ENCODE measurements at places on chromosomes 16 and 17.

DNA sequence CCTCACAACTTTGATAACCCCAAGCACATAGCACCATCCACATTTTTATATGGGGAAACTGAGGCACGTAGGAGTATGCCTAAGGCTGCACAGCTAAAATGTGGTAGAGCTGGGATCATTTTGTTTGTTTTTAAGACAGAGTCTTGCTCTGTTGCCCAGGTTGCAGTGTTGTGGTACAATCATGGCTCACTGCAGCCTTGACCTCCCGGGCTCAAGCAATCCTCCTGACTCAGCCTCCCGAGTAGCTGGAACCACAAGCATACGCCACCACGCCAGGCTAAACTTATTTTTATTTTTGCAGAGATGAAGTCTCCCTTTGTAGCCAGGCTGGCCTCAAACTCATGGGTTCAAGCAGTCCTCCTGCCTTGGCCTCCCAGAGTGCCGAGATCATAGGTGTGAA, 81.0 kb upstream of the GSE1 start:
- no peak for DNase-seq

- DNase-seq, result no peak
Observed at GRCh38 chr17:78241277-78242023, 10.0 kb downstream of the TMEM235 start.

DNA sequence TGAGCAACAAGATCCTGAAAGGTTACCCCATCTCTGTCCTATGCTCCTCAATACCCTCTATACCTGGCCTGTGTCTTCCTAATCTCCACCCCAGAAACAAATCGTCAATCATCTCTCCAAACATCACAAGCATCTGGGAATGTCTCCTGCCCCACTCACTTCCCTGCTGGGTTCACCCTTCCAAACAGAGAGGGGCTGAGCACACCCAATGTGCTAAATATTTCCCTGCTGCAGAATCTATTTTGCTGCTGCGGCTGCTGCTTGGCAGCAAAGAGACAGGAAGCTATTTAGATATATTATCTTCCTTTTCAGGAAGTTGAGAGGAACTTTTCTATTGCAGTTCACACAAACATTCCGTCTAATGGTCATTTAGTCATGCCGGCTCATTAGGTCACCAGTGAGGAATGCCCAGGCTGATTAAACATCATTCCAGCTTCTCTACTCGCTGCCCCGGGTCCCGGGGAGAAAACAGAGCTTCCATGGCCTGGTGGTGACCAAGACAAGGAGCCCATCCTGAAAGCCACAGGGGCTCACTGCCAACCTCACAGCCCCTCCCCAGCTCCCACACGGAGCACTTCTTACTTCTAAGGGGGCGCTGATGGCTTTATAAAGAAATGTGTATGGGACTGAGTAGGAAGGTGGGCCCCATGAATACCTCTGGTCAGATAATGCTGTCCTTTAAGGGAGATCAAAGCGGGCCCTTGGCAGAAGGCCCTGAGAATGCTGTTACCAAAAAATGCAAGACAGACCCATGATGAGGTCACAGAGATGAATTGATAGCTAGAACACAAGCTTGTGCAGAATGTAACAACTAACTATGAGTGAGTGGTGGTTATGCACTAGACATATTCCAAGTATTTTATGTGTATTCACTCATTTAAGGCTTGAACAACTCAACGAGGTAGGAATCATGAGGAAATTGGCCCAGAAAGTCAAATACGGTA, 218.3 kb downstream of the SOX9 start:
- no peak for DNase-seq

GRCh38 chr17:48625495-48626244, 488 bp downstream of the HOXB9 start:
- DNase-seq, result peak; percentile 64

GRCh38 chr16:55834049-55834448, 1.2 kb upstream of the CES1 start:
- DNase-seq, result no peak

- DNase-seq, result no peak
Observed at GRCh38 chr17:11296994-11297393, 56.0 kb downstream of the SHISA6 start.

- peak; percentile 43 for DNase-seq
Observed at GRCh38 chr17:35766903-35767510, 6.3 kb downstream of the C17orf50 start.

DNA sequence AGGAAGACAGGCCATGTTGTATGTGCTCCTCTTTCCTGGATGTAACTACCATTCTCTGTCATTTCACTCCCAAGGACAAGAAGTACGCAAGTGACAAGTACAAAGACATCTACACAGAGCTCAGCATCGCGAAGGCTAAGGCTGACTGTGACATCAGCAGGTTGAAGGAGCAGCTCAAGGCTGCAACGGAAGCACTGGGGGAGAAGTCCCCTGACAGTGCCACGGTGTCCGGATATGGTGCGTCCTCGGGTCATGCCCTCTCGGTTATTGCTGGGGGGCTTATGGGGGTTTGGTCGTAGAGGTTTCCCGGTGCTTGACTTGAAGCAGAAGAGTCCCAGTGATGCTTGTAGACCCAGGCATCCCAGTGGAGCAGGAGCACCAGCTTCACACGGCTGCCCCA, 29.0 kb downstream of the PLD6 start:
- DNase-seq, result no peak

DNA sequence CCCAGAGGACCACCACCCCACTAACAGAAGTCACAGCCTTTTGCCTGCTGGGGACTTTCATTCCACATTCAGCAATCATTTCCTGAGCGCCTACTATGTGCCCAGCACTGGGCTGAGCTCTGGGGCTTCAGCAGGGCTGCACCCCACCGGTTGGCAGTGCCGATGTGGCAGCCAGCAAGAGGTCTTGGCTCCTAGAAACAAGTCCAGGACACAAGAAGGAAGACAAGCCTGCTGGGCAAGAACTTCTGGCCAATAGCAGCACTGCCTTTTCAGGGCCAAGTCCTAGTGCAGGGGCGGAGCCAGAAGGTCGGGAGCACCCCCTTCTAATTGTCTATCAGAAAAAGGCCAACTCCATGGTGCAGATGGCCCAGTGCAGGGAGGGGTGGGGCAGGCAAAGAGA, 13.0 kb upstream of the HOXB9 start:
- DNase-seq, result no peak

DNA sequence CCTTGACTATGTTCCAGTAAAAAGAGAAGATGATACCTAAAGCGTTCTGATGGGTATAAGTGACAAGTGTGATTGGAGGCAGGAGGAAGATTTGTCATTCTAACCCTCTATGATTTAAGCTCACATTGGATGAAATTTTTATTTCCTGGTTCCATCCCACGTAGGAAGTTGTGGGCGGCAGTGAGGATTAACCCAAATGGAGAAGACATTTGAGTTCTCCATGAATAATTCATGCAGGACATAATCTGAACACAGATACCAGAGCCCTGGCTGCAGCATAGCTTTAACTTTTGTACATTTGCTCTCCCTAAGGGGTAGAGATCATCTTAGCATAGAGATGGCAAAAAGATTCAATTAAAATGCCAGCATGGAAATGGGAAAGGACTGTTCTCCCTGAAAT, 146.3 kb downstream of the SLC39A11 start:
- DNase-seq, result no peak

DNA sequence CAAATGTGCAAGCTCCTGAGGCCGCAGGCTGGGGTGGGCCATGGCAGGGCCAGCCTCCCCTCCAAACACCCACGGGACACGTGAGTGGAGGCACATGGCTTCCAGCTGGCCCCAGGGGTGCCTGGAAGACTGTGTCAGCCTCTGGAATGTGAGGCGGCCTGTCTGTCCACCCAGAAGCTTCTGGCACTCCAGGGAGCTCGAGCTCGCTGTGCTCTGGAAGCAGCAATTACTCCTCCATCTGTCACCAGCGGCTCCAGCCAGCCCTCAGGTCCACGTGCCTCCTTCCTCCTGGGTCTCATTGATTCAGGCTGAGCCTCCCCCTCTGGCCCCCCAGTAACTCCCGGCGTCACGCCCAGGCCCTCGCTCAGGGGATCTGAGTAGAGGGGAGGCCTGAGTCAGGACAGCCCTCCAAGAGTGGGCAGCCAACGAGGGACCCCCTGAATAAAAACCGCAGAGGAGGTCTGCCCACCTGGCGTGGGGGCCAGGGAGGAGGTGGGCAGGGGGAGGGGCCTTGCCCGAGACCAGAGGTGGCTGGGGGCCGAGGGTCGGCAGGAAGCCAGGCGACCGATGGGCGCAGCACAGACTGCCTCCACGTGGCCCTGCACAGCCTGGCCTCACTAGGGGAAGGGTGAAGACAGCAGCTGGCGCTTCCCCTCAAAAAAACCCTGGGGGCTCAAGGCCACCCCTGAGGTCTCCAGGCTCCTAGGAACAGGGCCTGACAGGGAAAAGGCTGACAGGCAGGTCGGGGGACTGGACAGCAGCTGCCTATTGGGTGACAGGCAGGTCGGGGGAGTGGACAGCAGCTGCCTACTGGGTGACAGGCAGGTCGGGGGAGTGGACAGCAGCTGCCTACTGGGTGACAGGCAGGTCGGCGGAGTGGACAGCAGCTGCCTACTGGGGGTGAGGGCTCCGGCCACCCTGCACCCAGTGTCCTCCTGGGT, 11.9 kb downstream of the PIEZO1 start:
- DNase-seq, result no peak

DNA sequence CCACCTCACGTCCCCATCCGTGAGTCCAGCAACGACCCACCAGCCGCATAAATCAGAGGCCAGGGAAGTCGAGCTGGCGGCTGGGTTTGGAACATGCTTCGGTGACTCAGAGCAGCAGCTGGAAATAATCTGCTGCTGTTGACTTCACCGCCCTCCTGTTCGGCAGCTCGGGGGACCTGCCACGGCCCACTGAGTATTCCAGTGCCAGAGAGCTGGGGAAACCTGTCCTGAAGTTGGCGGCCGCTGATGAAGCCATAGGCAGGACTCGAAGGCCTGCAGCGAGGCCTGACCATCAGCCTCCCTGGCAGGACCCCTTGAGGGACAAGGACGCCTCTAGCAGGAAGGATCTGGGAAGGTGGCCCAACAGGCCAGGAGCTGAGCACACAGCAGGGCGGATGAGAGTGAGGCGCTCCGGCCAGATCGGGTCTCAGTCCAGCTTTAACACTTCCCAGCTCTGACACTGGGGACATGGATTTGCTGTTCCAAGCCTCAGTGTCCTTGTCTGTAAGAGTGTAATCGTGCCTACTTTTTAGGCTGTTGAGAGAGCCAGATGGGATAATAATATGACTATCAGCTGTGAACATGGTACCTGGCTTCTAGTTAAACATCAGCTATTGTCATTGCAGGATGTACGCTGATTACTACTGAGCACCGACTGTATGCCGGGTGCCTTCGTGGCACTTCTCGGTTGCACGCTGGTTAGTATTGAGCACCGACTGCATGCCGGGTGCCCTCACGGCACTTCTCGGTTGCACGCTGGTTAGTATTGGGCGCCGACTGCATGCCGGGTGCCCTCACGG, 50.4 kb upstream of the CIBAR2 start:
- DNase-seq, result no peak

DNA sequence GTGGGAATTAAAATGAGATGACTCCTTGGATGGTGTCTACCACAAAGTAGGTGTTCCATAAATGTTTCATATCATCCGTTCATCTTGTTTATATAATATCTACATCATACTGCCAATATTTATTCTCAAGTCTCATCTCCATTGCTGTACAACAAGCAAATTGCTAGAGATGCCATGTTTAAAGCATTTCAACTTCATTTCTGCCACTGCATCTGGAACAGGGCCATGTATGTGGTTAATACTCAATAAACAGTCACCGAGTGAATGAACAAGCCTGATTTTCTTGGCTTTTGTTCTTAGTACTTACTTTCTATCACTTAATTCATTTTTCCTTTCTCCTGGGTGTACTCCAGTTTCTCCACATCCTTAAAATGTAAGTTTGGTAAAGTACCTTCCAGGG, 107.6 kb downstream of the KCNJ2 start:
- DNase-seq, result no peak

GRCh38 chr16:70804153-70804733, 3.3 kb upstream of the VAC14 start:
- no peak for DNase-seq

GRCh38 chr16:2985893-2986355, 5.7 kb upstream of the PKMYT1 start:
- DNase-seq, result no peak

DNA sequence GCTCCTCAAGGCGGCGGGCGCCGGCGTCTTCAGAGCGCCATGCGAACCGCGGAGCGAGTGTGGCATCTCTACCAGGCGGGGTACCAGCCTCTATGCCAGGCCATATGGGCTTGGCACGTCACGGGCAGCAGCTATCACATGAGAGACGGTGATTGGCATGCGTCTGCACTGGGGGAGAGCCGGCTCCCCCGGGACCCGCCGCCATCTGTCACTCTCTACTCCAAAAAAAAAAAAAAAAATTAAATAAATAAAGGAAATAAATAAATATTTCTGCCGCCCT, at the start of gene NEUROD2:
NEUROD2 (minus strand) TSS at position 70 of the 280 bp plus-strand sequence. CDS start 1,321 bp downstream, outside the sequence.
- no peak for DNase-seq

GRCh38 chr16:89352091-89352681, 134.7 kb downstream of the ZNF778 start:
- no peak for DNase-seq

GRCh38 chr16:48197294-48197693, 41.5 kb upstream of the ABCC12 start:
- no peak for DNase-seq

GRCh38 chr16:67361038-67361437, 32.3 kb downstream of the TPPP3 start:
- DNase-seq, result no peak

- no peak for DNase-seq
Observed at GRCh38 chr16:84673561-84673960, 25.2 kb downstream of the KLHL36 start.

DNA sequence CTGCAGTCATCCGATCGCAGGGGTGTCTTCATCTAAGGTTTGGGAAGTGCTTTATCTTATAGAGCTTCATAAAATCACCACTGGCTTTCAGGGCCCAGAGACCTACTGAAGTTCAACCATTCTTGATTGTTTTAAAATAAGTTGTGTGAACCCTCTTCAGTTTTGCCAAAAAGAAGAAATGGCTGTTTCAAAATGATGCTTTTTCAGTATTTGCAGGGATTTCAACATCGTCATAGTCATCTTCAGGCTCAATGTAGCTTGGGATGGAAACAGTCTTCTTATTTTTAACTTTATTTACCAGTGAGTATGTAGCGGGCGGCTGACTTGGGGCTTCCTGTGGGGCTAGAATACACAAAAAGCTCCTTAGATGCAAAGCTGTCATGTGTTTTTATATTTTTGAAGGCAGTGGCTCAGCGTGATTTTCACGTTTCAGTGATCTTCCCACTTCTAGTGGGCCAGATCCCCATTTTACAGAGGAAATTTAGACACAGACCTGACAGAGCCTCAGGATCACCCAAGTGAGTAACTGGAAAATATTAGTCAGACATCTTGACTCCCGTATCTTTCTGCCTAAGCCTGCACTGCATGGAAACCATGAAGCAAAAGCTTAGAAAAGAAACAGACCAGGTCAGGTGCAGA, 19.1 kb upstream of the ZNF594 start:
- no peak for DNase-seq

GRCh38 chr16:11408216-11408615, 63.0 kb downstream of the RMI2 start:
- DNase-seq, result no peak

DNA sequence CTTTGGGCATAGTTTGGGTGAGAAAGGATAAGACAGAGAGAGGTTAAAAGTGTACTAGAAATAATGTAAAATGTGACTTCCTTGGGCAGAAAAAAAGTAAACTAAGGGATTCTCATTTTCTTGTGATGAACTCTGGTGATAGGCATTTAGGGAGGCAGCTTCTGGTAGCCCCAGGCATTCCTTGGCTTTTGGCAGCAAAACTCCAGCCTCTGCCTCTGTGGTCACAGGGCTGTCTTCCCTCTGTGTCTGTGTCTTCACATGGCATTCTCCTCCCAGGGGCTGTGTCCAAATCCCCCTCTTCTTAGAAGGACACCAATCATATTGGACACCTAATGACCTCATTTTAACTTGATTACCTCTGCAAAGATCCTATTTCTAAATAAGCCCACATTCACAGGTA, 54.7 kb downstream of the HS3ST3B1 start:
- DNase-seq, result no peak

GRCh38 chr16:78606545-78606944, 507.1 kb downstream of the WWOX start:
- no peak for DNase-seq

Measured in stimulated activated CD4-positive, alpha-beta T cell treated with anti-CD3 and anti-CD28 coated beads, Interleukin-15, amount 100 ng/mL, for 24 hours (primary cell).